NCI-H2107 (cell line): ENCODE measurements at places on chromosomes 13 and 19.

GRCh38 chr19:5623397-5624017 lies 624 bp downstream of the SAFB start:
- no peak for DNase-seq

GRCh38 chr13:110938662-110939421 lies 24.0 kb upstream of the ANKRD10 start:
- no peak for DNase-seq

DNA sequence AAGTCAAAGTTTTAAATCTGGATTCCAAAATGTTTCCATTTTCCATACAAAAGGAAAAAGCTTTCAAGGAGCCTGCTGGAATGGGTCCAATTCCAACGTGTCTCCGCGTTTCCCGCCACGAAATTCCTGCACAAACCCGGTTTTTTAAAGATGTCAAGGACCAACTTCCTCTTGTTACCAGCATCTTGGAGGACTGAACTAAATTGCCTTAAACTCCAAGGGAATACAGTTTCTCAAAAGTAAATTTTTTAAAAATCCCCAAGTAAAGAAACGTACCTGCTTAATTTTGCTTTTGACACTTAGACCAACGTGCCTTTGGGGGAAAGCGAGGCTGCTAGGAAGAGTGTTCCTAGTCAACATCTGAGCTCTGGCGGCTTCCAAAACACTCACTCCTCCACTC lies 12.3 kb upstream of the SOX1 start:
- no peak for DNase-seq

- DNase-seq, result no peak
Measured at GRCh38 chr19:772730-773436, 22.0 kb downstream of the MISP start.

- DNase-seq, result no peak
Measured at GRCh38 chr13:106034201-106034600, 501.3 kb downstream of the EFNB2 start.

- no peak for DNase-seq
Measured at GRCh38 chr13:113446488-113446854, 6.8 kb downstream of the ADPRHL1 start.

GRCh38 chr13:113322890-113323651 lies 26.0 kb downstream of the LAMP1 start:
- DNase-seq, result no peak

- no peak for DNase-seq
Measured at GRCh38 chr19:33477781-33478180, 43.8 kb downstream of the PEPD start.

GRCh38 chr13:75550159-75550567 lies 572 bp downstream of the UCHL3 start:
- no peak for DNase-seq

DNA sequence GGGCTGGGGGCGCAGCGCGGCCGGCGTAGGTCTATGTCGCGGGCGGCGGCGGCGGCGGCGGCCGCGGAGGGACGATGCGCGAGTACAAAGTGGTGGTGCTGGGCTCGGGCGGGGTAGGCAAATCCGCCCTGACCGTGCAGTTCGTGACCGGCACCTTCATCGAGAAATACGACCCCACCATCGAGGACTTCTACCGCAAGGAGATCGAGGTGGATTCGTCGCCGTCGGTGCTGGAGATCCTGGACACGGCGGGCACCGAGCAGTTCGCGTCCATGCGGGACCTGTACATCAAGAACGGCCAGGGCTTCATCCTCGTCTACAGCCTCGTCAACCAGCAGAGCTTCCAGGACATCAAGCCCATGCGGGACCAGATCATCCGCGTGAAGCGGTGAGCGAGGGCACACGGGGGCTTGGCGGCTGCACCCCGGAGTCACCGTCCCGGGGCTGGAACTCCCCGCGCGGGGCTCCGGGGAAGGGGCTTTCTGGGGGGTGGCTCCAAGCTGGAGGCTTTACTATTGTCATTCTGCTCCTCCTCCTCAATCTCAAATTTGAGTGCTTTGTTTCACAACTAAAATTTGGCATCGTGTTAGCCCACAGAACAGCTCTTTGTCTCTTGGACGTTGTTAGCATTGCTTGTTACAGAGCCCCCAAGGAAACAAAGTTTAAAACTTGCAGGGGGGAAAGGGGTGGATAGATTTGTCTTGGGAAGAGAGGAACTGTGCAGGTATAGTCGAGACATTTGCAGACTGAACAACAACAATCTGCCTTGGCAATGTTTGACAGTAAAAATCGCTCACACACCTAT lies 630 bp downstream of the RAP2A start:
- DNase-seq, result no peak

DNA sequence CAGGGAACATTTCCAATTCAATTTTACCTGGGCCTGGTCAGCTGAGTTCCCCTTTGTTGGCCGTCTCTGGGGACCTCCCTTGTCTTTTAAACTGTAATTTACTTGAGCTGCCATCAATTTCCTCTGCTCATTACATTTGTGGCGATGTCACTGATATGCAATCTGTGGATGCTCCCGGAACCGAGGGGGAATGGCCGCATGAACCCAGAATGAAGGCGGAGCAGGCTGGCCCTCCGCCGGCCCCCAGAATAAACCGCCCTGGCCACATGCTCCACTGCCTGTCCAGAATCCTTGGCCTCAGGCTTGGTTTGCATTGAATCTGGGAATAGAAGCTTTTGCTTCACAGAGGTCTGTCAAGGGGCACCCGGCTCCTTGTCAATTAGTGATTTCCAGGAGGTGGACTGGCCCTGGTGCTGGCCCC lies 276.8 kb downstream of the TEX29 start:
- no peak for DNase-seq

- DNase-seq, result no peak
Measured at GRCh38 chr19:42129399-42130253, 2.6 kb downstream of the POU2F2 start.

GRCh38 chr13:69292789-69293425 lies 814.7 kb upstream of the ATXN8OS start:
- DNase-seq, result no peak

DNA sequence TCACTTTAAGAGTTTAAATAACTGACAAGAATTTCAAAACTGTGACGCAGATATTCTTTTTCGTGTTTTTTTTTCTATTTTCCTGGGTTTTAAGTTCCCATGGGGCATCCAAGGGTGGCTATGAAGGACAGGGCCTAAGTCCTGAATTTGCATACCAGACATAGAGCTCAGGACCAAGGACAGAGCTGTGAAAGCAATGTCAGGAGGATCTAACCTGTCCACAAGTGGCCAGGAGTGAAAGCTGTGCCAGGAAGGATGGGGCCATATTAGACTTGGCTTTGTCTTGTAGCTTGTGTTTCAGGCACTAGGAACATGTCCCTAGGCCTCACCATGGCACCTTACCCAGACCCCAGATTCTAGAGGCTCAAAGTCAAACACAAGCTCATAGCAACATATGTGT lies 289.4 kb upstream of the MIR17HG start:
- DNase-seq, result no peak
